Bone marrow (tissue), 2 donors: ENCODE measurements at places on chromosomes 7 and 10.

DNA sequence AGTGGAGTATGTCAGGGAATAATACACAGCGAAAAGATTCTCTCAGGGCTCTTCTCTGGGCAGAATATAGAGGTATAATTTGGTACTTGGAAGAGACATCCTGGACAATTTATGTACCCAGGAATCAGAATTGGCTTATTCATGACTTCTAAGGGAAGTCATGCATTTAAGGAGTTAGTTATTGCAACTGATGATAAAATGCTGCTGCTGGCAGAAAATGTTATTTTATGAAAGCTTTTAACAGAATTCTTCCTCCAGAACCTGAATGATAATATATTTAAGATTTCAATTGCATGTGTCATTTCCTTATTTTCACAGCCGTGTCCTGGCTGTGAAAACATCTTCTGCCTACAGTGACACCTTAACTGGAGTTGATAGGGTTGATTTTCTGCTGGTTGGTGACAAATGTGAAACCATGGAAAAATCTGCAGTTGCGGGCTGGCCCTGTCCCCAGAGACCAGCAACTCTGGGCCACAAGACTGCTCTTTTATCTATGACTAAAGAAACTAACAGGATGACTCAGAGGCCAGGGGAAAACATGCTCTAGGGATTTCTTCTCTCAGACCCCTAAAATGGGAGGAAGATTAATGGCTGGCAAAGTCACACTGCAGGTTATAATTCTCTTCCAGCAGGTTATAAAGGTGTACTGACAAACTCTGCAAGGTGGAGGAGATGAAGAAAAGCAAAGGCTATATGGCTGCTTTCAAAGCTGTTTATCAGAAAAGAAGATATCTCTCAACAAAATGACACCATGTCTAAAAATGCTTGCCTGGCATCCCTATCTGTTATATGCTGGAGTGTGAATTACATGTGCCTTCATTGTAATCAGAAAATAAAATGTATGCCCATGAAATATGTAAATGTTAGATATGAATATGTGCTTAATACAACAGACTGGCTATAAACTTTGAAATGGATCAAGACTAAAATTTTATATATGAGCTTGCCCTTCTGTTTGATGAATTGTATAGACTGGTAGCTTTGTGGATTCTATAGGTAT is 12.1 kb upstream of the TRUB1 start:
- DNase-seq: no peak

DNA sequence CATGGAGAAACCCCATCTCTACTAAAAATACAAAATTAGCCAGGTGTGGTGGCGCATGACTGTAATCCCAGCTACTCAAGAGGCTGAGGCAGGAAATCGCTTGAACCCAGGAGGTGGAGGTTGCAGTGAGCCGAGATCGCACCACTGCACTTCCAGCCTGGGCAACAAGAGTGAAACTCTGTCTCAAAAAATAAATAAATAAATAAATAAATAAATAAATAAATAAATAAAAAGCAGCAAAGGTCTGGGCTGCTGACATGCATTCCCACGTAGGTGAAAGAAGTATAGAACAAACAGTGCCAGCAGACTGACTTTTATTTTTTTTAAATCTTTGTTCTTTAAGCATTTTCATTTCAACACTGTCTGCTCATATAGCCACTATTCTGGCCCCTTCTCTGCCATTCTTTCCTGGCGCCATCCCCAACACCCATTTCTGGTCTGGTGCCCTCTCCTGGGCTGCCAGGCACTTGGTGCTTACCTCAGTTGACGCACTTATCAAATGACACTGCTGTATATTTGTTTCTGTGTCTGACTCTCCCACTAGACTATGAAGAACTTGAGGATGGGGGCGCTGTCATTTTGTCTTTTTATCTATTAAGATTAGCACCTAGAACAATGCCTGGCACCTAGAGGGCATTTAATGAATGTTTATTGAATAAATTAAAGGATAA is 15.6 kb downstream of the FAM107B start:
- DNase-seq: no peak

DNA sequence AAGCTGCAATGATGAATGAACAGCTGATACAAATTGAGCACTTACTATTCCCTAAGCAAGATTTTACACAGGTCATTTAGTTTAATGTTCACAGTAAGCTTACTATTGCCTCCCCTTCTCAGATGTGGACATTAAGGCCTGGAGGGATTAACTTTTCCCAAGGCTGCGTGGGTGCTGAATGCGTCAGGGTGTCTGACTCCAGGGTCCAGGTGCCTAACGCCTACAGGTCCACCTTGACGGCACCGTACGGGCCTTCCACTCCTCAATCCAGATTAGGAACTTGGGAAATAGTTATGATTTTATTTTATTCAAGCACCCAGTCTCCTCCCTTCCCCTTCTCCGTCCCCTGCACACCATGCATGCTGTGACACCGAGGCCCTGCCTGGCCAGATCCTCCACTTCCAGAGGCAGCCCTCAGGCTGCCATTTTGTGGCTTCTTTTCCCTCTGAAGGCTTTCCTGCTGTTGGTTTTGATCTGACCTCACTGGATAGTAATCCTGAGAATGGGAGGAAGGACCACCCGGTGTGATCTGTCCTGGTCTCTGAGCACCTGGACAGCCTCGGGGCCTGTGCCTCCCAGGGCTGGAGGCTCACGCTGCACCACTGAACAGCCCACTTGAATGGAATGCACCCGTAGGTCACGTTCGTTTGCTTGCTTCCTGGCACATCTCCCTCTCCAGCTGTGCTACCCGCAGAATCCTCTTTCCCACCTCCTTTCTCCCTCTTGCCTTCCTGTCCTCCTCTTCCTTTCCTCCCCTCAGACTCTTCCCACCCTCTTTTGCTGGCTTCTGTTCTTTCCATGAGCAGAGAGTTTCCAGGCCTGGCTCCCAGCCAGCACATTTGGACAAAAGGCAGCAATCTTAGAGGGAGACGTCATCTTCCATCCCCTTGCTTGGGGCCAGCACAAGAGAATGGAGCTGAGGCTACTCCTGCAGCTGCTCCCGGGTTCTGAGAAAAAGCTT is 14.4 kb downstream of the DENND2A start:
- no peak for DNase-seq

DNA sequence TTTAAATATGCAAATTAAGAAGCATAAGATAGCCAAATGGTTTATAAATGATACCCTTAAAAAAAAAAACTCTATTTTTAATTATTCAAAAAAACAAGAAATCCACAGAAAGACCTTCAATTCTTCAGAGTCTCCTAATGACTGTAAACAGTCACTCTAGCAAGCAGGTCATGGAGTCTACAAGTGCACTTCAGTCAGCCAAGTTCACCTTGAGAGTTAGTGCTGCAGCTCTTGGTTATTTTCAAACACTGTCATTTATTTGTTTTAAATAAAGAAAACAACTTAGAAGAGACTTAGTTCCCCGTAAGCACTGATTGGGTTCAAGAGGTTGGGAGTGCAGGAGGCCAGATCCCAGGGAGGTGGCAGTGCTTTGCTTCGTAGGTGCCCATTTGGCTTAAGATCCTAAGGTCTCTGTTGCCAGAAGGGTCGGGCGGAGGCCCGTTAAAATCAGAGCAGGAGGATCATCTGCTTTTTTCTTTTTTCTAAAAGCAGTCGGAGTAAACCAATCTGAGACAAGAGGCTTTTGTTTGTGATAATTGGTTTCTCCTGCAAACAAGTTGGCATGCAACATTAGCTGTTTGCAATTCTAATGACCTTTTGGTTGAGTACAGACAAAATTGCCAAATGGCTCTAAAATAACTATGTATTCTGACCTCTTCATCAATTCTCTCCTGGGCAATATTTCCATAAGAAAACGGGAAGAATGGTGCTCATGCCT is 86.4 kb upstream of the ELMO1 start:
- DNase-seq: no peak

DNA sequence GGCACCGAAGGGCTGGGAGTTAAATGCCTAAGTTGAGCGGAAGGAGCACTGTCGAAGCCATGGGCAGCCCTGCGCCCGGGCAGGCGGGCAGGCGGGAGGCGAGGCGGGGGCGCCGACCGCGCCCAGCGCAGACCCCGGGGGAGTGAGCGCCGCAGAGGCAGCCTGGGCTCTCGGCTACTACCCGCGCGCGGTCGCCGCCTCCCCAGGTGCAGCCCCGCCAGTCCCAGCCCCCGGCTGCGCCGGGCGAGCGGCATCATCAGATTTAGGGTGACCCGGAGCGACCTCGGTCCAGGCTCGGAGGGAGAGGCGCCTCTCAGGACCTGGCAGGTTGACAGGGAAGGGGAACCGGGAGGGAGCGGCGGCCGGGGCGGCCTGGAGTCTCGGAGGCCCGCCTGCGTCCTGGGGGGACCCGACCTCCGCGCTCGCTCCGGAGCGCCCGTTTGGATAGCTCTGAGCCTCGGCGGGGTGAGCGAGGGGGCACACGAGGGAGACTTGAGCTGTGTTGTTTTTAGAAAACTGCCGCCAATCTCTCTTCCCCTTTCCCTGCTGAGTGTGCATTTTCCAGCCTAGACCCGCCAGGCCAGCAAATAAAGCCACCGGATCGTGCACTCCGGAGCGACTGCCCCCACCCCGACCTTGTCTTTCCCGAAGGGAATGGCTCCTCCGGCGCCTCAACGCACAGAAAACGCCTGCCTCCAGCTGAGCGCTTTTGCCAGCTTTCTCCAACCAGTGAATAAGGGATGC is 2.3 kb upstream of the NRP1 start:
- DNase-seq: no peak

- no peak for DNase-seq
Measured at GRCh38 chr10:86204421-86205305, 161.9 kb downstream of the GRID1 start.

- DNase-seq: no peak
Measured at GRCh38 chr10:80760914-80761371, 223.2 kb downstream of the SH2D4B start.

DNA sequence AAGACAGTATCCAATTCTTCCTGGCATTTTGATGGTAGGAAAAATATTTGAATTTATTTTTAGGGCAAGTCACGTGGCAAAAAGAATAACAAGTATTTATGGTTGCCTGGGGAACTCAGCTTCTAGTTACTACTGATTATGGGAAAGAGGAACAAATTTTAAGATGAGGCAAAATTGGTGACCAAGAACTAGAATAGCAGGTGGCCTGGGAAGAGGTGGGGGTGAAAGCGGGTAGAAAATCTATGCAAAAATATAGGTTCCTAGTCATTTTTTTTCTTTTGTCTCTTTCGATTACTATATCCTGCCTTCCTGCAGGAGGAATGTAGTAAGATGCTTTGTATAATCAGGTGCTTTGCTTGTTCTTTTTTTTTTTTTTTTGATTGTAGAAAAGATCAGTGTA is 27.8 kb downstream of the ENTPD1 start:
- DNase-seq: no peak

GRCh38 chr7:9082203-9082602 is 648.8 kb downstream of the NXPH1 start:
- no peak for DNase-seq

- no peak for DNase-seq
Measured at GRCh38 chr10:43844221-43844620, 195.5 kb upstream of the ZNF32 start.

DNA sequence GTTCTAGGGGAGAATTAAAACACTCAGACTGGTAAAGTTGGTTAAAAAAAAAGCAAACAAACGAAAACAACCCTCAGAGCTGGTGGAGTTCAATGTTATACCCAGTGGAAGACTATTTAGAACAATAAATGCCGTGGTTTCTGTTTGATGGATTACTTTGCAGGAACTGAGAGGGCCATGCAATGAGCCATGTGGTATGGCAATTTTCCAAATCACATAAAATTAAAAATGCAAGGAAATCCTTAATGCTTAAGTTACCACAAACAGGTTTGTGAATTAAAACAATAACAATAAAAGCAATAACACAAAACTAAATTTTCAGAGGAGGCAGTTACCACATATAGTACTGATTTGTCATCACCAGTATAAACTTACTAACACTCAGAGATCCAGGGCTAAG is 96.9 kb downstream of the RTKN2 start:
- no peak for DNase-seq

GRCh38 chr7:157651366-157652160 is 314.8 kb downstream of the DNAJB6 start:
- DNase-seq: no peak

DNA sequence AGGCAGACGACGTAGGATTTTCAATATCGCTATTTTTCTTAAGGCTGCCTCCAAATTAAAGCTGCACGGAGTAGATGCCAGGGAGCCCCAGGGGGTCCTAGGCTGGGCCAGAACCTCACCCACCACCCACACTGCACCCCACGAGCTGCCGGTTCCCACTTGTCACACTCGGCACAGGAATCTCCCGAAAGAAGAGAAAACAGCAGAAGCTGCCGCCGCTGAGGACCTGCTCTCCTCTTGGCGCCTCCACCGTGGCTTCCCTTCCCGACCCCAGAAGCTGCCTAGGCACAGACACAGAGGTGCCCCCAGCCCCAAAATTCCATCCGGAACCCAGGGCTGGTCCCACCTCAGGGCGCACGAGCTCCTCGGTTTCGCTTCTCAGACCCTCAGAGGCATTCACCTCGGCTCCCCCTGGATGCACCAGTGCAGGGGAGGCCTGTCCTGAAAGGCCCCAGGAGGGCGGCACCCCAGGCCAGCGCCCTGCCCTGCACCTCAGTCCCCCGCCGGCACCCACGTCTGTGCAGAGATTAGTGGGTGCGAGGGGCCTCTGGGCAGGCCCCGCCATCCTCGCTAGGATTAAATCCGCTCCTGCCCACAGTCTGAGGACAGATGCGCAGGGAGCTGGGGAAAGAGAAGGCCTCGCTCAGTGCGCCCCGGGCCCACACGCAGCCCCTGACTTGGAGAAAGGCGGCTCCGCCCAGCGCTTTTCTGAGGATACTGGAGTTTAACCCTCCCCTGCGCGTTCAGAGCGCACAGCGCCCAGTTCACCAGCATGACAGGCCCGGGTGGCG is 99.2 kb downstream of the PTPRN2 start:
- DNase-seq: no peak
